Vagina (tissue), 2 donors: ENCODE measurements at places on chromosomes 12 and 14.

GRCh38 chr14:51512316-51512715 lies 139.4 kb upstream of the FRMD6 start:
- DNase-seq, result no peak

DNA sequence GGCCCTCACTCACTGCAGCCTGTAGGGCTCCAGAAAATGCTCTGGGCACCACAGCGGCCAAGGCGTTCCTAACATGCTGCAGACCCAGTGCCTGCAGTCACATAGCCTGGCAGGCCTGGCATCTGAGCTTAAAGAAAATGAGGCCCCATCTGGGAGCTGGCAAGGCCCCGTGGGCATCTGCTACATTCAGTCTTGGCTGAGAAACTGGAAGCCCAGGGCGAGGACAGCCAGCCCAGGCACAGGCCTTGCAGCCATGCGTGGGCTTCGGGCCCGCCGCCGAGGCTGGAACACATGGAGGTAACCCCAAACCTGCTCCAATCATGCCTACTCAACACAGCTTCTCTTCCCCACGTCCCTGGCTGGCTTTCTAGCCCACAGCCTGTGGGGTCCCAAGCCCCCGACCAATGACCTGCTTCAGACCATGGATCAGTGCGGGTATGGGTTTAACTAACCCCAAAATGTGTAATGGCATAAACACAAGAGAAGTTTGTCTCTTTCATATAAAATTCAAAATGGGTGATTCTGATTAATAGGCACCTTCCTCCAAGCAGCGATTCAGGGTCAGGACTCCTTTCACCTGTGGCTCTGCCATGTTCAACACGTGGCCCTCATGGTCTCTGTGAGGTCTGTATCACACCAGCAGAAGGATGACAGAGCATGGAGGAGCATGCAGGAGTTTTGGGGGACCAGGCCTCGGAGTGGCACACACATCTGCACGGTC lies 6.4 kb downstream of the NGB start:
- DNase-seq, result no peak

GRCh38 chr14:78752518-78753188 lies 582.5 kb downstream of the NRXN3 start:
- DNase-seq, result no peak

- no peak for DNase-seq
Measured at GRCh38 chr12:132172619-132173018, 28.4 kb downstream of the NOC4L start.

- no peak for DNase-seq
Measured at GRCh38 chr12:41123871-41124270, 64.2 kb upstream of the PDZRN4 start.

DNA sequence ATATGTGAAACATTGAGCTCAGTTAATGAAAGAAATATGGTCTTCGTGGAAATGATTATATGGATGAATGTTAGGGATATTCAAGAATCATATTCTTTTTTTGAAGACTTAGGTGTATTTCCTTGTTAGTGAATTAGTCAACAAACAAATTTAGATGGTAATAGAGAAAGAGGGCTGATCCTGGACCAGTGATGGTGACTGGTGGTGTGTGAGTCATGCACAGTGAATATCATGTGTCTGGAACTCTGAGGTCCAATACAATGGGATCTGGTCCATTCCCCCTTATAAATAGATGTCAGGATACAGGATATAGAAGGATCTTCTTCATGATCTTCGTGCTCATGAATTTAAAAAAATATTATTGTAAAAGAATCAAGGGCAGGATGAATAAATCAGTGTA lies 64.4 kb upstream of the RTL1 start:
- no peak for DNase-seq

DNA sequence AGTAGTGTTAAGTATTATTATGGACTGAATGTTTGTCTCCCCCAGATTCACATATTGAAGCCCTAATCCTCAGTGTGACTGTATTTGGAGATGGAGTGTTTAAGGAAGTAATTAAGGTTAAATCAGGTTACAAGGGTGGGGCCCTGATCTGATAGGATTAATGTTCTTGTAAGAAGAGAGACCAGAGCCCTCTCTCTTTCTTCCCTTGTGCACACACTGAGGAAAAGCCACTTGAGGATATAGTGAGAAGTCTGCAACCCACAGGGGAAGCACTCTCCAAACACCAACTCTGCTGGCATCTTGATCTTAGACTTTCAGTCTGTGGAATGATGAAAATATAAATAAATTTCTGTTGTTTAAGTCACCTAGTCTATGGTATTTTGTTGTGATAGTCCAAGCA lies 2.2 kb upstream of the KLRG1 start:
- no peak for DNase-seq

- DNase-seq, result no peak
Measured at GRCh38 chr12:4829793-4830162, 79.9 kb upstream of the KCNA1 start.

DNA sequence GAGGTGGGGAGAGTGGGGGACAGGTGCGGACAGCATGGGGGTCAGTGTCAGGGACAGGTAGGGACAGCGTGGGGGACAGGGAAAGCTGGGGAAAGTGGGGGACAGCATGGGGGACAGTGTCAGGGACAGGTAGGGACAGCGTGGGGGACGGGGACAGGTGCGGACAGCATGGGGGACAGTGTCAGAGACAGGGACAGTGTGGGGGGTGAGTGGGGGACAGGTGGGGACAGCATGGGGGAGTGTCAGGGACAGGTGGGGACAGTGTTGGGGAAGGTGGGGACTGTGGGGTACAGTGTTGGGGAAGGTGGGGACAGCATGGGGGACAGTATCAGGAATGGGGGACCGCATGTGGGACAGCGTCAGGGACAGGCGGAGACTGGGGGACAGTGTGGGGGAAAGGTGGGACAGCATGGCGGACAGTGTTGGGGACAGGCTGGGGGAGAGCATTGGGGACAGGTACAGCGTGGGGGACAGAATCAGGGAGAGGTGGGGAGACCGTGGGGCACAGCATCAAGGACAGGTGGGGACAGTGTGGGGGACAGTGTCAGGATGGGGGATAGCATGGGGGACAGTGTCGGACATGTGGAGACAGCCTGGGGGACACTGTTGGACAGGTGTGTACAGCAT lies 96.1 kb downstream of the TMEM121 start:
- DNase-seq, result no peak

DNA sequence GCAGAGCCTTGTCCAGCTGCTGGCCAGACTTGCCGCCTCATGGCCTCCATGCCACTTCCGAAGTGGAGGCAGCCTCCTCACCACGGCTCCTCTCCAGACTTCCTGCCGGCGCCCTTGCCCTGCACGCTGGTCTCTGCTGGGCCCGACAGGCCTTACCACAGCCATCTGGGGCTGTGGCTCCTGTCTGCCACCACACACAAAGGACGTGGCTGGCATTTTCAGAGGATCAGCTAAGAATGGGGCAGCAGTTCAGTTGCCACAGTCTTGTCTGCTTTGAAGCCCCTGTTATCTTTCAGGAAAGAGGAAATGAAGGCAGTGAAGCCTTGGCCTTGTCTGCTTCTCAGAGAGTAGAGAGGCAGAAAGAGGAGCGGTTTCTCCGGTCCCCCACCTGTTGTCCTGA lies 178.0 kb upstream of the FKBP4 start:
- no peak for DNase-seq

DNA sequence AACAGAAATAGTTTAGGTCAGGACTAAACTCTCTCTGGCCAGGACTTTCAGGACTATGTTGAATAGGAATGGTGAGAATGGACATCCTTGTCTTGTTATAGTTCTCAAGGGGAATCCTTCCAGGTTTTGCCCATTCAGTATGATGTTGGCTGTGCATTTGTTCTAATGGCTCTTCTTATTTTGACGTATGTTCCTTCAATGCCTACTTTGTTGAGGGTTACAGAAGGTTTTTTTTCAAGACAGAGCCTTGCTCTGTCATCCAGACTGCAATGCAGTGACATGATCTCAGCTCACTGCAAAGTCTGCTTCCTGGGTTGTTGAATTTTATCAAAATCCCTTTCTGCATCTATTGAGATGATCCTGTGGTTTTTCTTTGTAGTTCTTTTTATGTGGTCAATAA lies 79.5 kb upstream of the NID2 start:
- DNase-seq, result no peak

- no peak for DNase-seq
Measured at GRCh38 chr12:65494537-65494936, 216.1 kb downstream of the MSRB3 start.
